ENCODE measurements at places on chromosomes 2 and 18.

DNA sequence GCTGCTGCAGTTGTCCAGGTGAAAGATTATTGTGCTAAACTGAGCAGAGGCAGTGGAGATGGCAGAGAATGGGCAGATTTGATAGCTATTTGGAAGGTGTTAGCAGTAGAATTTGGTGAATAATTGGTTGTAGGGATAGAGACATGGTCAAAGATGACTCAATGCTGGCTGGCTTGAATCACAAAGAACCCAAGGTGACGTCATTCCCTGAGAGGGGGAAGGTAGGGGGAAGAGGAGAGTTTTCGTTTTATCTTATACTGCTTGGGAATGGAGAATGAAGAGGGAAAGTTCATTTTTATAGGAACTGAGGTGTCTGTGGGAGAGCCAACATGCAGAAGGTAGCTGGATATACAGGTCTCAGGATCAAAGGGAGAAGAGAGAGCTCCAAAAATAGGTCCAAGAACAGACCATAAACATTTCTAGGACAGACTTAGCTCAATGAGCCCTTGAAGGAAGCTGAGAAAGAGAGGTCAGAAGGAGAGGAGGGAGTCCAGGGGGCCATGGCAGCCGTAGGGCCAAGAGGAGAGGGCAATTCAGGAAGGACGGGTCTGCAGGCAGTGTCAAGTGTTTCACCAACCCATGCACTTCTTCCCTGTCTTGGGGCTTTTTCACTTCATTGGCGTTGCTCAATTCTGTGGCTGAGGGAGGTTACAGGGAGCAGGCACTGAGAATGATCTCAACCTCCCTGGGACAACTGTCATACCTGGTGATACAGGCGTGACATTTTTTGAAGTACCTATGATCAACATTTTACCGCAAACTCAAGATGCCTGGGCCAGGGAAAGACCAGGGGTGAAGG is 281.3 kb downstream of the TDRD15 start:
- no peak for DNase-seq

- no peak for DNase-seq
These were observed 133.7 kb downstream of the ACKR3 start for GRCh38 chr2:236703373-236703709.

- no peak for DNase-seq
These were observed 118.2 kb upstream of the REV1 start for GRCh38 chr2:99607861-99608491.

- DNase-seq = no peak
These were observed 288.5 kb upstream of the SLC8A1 start for GRCh38 chr2:40740419-40740818.

DNA sequence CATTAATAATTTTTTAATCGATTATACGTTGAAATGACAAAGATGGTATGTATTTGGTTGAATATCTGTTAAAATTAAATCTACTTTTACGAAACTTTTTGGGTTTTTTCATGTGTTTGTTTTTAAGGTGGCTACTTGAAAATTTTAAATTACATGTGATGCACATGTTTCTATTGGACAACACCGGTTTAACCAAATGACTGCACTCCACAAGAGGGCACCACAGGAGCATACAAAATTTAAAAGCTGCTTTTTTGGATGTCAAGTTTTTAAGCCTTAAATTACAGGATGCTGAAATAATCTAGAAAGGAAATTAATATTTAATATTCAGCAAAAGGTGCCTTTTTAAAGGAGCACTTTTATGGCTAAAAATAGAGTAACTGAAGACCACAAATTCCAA is 98.7 kb downstream of the ACVR1 start:
- DNase-seq = peak; percentile 15

DNA sequence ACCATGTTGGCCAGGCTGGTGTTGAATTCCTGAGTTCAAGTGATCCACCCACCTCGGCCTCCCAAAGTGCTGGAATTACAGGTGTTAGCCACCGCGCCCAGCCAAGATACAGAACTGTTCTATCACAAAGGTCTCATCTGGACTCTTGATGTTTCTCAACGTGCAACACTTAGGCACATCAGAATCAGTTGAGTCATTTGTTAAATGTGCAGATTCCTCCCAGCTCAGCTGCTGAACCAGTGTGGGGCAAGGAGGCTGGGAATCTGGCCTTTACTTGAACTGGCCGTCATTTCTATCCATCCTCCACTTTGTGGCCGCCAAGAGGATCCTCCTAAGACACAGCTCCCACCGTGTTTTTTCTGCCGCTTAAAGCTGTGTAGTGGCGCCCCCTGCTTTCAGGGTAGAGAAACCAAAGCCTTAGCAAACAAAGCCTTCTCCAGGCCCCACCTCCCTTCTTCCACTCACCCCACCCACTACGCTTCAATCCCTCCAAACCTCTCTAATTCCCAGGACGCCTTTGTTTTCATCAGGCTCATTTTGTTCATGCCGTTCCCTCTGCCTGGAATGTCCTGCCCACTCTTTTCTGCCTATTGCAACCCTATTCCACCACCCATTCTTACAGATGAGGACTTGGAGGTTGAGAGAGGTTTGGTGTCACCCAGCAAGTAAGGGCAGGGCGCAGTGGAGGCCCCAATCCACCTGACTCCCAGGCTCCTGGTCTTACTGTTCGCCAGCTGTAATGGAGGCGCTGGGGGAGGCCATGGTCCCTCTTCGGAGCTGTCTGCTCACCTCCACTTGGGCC is 776 bp upstream of the SPEG start:
- no peak for DNase-seq

- DNase-seq = no peak
These were observed 16.7 kb downstream of the DNMT3A start for GRCh38 chr2:25324905-25325592.

DNA sequence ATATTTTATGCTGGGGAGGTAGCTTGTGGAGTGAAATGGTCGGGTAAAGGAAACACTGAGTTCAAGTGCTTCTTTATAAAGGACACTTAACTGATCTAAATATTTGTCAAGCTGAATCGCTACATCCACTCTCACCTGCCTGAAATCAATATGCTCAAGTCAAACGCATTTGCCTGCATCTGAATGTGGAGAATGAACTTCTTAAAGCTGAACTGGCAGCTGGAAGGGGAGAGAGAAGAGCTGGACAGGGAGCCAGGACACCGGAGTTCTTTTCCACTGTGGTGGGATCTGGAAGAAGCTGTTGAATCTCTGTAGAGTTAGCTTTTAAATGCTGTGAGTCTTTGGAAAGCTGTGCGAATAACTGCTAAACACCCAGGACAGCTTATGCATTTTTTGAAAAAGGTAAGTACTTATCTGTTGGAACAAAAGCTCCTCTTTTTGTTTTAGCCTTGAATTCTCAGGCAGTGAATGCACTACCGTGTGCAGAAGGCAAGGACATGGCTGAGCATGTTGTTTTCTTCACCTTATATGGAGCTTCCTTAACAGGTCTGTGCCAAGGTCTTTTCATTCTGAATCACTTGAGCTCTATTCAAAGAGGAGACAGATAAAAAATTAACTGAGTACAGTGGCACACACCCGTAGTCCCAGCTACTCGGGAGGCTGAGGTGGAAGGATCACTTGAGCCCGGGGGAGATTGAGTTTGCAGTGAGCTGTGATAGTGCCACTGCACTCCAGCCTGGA is 74.2 kb upstream of the KLF7 start:
- DNase-seq = no peak

DNA sequence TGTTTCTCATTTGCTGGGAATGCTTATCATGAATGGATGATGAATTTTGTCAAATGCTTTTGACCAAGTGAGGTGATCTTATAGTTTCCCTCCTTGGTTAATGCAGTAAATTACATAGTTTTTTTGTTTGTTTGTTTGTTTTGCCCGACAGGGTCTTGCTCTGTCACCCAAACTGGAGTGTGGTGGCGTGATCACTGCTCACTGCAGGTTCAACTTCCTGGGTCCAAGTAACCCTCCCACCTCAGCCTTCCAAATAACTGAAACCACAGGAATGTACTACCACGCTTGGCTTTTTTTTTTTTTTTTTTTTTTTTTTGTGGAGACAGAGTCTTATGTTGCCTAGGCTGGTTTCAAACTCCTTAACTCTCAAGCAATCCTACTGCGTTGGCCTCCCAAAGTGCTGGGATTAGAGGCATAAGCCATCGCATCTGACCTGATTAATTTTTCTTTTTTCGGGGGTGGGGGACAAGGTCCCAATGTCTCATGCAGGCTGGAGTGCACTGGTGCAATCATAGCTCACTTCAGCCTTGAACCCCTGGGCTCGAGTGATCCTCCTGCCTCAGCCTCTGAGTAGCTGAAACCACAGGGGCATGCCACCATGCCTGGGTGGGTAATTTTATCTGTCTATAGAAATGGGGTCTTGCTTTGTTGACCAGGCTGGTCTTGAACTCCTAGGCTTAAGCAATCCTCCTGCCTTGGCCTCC is 48.6 kb downstream of the SMAD2 start:
- DNase-seq = no peak

- peak; percentile 69 for DNase-seq
These were observed 13.1 kb downstream of the DAW1 start for GRCh38 chr2:227884511-227884947.

DNA sequence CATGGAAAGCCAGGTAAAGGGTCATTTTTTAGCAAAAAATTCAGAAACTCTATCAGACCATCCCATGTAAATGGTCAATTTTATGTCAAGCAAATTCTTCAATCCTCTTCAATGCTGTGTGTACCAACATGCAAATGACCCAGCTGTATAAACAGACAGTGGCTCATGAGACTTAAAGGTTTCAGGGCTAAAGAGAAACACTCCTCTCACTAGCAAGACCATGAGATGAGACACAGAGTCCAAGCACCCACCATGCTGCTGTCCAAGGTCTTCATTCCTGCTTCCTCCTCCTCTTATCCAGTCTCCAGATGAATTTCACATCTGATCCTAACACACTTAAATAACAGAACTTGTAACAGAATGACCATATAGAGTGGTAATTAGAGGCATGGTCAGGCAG is 30.8 kb upstream of the ONECUT2 start:
- DNase-seq = no peak

- no peak for DNase-seq
These were observed 40.4 kb downstream of the SYT4 start for GRCh38 chr18:43236921-43237320.

DNA sequence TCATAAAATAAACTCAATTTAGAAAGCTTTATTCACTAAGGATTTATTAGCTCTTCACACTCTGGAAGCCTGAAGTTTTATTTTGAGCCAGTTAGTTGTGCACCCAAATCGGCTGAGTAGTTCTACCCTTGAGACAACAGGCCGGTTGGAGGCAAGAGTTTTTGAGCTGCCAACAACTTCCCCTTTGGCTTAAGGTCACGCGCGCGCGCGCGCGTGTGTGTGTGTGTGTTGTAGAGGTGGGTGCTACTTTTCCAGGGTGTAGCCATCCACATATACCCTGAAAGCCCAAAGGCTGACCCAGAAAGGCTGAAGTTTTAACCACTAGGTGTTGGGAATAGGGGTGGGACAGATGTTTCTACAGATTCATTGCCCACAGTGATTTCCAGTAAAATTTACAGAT is 150.2 kb upstream of the LHCGR start:
- no peak for DNase-seq

DNA sequence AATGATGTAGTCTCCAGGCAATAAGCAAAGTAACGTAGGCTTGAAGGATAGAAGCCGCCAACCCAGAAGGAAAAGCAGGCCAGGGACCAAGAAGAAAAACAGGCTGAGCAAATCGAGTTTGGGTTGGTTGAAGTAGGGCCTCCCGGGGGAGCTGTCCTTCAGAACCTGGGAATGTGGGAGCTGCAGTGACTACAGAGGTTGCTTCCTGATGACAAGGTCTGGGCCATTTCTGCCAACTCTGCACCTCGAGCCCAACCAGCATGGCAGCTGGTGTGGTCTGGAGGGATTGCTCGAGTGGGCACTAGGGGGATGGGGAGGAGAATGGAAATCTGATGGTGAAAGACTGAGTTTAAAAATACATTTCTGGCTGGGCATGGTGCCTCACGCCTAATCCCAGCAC is 14.1 kb downstream of the ACMSD start:
- no peak for DNase-seq

DNA sequence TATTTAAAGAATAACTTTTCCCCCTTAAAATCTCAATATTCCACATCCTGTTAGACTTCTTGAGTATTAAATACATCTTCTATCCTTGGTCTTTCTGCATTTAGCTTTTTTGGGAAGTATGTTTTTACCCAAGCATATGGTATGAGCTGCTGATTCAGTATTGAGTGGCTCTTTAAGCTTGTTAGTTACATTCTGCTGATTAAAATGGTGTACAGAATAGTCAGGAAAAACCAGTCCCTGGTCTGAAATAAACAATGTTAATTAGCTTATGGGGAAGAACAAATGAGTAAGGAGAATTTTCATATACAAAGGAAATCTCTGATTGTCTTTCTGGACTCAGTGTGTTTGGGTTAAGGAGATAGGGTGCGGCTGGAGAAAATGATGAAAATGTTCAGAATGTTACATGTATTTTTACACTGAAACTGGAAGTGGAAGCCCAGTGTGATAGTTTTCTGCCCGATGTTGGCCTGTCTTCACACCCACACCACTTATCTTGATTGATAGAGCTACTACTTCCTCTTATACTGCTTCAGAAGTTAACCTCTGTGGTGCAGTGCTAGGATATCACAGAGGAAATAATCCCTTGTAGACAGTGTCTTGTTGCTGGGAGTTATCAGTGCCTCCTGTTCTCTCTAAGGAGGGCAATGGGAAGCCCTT is 84.0 kb downstream of the MSH2 start:
- DNase-seq = no peak

DNA sequence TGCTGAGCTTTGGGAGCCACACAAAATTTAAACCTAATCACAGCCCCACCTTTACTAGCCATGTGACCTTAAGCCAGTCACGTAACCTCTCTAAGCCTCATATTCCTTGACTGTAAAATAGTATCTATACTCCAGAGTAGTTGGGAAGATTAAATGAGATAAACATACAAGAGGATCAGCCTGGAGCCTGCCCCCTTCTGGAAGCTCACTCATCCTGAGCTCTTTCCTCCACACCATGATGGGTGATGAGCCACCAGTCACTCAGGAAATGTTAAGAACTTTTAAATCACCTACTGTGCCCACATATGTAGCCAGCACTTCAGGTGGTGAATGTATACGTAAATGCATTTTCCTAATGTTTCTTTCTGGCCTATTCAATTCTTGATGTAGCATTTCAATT is 195.9 kb upstream of the DDX18 start:
- DNase-seq = no peak

- DNase-seq = no peak
These were observed 194.8 kb downstream of the ANAPC1 start for GRCh38 chr2:111689174-111689573.

- DNase-seq = no peak
These were observed 479.0 kb downstream of the TDRD15 start for GRCh38 chr2:21602789-21603188.

DNA sequence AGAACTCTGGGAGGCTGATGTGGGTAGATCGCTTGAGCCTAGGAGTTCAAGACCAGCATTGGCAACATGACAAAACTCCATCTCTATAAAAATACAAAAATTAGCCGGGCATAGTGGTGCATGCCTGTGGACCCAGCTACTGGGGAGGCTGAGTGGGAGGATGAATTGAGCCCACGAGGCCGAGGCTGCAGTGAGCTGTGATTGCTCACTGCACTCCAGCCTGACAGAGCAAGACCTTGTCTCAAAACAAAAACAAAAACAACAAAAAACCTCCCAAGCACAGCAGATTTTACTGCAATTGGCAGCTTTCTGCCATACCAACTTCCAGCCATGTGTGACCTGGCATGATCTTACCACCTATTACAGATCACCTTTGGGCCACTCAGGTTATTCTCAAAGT is 57.7 kb upstream of the LRPPRC start:
- no peak for DNase-seq

Data from hematopoietic multipotent progenitor cell treated with erythropoietin and hydrocortisone succinate and interleukin-3 and kit ligand, for 17 days (in vitro differentiated cells).